8988T (cell line): ENCODE measurements at places on chromosomes 5 and 9.

DNA sequence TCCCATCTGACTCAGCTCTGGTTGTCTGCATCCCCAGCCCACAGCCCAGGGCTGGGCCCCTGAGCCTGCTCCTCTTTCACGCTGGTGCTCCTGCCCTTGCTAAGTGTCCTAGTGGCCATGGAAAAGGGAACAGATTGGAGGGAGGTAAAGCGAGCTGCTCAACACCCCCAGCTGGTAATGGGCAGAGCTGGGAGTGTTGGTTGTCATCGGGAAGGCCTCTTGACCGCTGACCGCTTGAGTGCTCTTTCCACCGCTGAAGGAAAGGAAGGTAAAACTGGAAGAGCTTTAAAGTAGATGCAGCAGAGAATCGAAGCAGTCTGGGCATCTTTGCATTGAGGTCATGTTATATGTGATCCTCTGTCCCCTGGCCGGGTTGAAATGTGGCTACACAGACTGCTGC, 60.2 kb downstream of the CRB2 start:
- DNase-seq: no peak

DNA sequence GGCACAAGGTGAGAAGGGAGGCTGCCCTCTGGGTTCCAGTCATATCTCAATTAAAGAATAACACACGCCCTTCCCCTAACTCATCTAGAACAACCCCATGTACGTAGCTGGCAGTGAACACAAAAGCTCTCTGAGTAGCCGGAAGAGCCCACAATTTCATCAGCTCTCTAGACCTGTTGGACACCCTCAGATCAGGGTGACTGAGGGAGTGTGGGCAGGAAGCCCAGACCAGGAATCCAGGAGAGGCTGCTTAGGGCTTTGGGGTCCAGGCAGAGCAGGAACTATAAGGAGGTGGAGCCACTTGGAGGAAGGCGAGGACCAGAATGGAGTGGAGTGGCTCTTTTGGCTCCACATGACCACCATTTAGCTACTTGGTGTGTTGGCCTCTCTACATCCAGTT, 237.4 kb downstream of the NR3C1 start:
- no peak for DNase-seq

- no peak for DNase-seq
Measured at GRCh38 chr9:72809586-72809985, 143.3 kb downstream of the ALDH1A1 start.

- DNase-seq: no peak
Measured at GRCh38 chr9:79430619-79431018, 141.1 kb upstream of the TLE4 start.

DNA sequence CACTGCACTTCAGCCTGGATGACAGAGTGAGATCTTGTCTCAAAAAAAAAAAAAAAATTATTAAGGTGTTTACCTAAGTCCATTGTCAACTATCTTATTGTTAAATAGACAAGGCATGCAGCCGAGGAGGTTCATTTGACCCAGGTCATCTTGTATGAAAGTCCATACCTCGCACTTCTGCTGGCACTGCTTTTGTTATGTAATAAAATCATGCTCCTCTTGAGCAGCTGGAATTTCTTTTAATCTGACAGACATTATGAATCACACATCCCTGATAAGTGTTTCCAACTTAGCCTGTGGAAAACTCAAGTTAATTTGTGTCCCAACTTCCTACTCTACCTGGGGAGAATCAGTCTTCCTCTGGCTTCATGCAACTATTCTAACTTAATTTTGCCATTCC, 315.6 kb upstream of the KLF4 start:
- DNase-seq: no peak

DNA sequence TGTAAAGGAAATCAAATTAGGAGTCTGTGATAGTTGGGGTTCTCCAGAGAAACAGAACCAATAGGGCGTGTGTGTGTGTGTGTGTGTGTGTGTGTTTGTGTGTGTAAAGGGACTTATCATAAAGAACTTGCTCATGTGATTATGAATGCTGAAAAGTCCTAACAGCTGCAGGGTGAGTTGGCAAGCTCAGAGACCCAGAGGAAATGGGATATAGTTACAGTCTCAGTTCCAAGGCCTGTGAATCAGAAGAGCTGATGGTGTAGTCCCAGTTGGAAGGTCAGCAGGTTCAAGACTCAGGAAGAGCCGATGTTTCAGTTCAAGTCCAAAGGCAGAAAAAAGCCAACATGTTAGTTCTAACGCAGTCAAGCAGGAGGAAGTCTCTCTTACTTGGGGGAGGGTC, 214.2 kb downstream of the ELAVL2 start:
- no peak for DNase-seq

GRCh38 chr9:126393876-126394275, 67.2 kb downstream of the MVB12B start:
- DNase-seq: no peak

DNA sequence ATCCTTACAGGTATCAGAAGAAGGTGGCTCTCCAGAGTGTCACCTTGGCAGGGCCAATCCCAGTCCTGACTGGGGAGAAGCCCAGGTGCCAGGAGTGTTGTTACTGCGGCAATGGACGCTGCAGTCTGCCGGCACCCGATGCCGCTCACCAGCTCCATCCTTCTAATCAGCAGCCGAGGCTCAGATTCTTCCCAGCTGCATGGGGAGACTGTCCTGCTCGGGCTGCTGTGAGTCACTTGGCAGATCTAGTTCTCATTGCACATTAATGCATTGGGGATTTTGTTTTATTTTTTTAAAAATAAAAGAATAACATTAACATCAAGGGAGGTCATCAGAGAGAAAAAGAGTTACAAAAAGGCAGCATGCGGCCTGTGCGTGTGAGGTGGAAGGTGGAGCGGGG, 115.8 kb downstream of the MTX3 start:
- DNase-seq: no peak

DNA sequence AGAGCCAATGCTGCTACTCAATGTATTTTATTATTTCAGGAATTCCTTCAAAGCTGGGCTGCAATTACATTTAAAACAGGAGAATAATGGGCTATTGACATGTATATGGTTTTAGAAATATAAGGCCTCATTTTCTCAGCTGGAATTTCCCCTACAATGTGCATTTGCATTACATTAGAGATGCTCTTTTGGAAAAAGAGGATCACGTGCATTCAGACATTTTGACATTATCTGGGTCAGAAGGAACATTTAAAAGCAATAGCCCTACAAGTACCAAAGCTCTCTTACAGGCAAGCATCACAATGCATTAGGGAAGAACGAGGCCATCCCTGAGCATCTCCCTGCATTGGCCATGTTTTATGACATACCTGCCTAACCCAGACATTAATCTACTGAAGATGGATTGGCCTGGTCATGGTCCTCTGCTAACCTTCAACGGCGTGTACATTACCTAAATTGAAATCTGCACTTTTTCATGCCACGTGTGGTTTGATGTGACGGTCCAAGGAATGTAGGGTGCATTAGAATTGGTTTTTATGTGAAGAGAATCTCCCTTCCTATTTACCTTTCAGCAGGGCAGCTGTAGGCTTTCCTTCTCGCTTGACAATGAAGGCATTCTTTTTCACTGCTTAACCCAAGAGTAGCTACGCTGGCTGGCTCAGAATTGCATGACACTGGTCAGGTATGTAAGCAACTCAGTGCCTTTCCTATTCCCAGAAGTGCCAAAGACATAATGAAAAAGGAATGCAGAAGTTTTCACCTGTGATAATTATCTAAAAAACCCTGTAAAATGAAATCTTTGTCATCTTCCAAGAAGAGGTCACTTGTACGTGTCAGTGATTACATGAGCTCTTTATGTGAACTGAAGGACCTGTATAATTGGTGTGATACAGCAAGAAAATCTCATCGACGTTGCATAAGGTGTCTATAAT, 212.3 kb upstream of the MPDZ start:
- DNase-seq: no peak

- no peak for DNase-seq
Measured at GRCh38 chr9:18824095-18824666, 208.8 kb downstream of the SAXO1 start.

- no peak for DNase-seq
Measured at GRCh38 chr5:125575891-125576505, 829.6 kb upstream of the ZNF608 start.

- no peak for DNase-seq
Measured at GRCh38 chr5:68012429-68012828, 203.1 kb upstream of the PIK3R1 start.

DNA sequence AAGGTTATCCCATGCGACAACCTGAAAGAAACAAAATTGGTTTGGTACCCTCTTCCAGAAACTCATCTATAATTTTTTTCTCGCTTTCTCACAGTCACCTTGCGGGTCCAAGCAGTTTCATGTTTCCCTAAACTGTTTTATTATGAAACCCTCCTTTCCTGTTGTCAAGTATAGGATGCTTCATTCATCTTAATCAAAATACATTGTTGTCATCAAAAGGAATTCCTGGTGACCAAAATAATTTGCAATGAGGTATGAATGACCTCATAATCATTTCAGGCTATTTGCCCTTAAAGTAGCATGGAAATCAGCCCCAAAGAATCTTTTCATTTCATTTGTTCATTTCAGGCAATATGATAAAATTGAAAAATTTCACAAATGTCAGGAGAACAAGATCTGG, 503.0 kb downstream of the SPATA31D1 start:
- no peak for DNase-seq

- DNase-seq: peak; percentile 63
Measured at GRCh38 chr9:136900988-136901515, 14.7 kb downstream of the TRAF2 start.

- no peak for DNase-seq
Measured at GRCh38 chr9:89740722-89741121, 135.9 kb downstream of the GADD45G start.

DNA sequence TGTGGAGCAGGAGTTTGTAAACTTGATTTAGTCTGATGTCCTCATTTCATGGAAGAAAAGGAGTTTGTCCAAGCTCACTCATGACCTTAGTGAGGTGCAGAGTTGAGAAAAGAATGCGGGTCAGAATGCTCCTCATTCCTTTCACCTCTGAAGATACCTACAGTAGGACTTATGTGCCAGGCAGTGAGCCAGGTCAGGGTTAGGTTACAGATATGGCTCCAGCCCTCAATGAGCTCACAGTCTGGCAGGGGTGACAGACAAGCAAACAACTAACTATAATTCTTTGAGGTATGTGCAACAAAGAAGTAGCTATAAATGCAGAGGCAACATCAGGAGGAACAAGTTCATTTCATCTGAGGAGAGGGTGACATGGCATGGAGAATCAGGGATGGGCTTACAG, 102.5 kb downstream of the SPATA31D1 start:
- no peak for DNase-seq

GRCh38 chr5:122954719-122955118, 81.8 kb downstream of the PPIC start:
- DNase-seq: no peak

- no peak for DNase-seq
Measured at GRCh38 chr9:135757356-135757755, 55.4 kb downstream of the KCNT1 start.

GRCh38 chr5:82295144-82295543, 17.0 kb upstream of the RPS23 start:
- no peak for DNase-seq

DNA sequence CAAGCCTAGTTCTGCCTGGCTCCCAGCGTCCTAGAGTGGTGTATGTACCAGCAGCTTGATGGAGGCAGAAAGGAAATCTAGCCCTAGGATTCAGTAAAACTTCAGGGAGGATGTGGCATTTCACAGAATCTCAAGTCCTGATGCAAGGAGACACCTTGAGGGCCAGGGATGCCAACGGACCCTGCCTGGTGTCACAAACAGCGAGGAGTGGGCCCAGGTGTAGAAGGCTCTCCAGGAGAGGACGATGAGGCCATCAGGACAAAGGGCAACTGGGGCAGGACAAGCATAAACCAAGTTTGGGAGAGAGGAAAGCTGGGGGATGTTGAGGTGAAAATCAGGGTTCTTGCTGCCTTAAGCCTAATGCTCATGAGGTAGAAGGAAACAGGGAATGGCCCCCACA, 82.1 kb upstream of the SLC25A51 start:
- DNase-seq: no peak

- DNase-seq: no peak
Measured at GRCh38 chr5:134995850-134996402, 28.2 kb downstream of the CATSPER3 start.

DNA sequence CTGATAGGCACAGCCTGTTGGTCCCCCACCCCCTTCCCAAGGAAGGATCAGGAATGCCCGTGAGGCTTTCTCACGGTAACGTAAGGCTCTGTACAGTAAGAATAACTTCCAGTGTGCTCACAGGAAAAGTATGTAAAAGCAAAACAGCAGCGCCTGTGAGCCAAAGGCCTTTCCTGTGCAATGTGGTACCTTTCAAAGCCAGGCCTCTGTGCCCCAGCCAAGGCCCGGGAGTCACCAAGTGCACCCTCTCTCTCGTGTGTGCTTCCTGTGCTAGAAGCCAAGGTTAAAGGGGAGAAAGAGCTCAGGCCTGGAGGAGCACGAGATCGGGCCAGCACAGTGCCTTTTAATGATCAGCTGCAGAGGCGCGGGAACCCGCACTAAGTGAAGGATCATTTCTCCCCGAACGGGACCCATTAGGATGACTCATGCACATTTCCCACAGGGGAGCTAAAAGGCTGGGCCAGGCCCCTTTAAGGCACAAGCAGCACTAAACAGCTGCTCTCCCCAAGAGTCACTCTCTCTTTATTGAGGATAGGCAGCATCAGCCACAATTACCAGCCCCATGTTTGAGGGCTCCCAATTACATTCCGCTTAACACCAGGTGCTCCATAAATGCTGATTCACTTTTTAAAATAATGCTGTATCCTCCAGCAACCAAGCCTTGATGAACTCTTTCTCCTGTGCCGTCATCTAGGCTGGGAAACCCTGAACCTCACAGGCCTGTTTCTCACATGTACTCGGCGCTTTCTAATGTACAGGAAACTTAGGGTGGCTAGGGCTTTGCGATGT, 42.8 kb downstream of the SHB start:
- DNase-seq: peak; percentile 54

GRCh38 chr9:12469084-12469483, 224.1 kb upstream of the TYRP1 start:
- DNase-seq: no peak

GRCh38 chr9:111566234-111566633, 33.2 kb downstream of the PTGR1 start:
- DNase-seq: no peak

- no peak for DNase-seq
Measured at GRCh38 chr5:178587763-178588611, 2.2 kb downstream of the COL23A1 start.

GRCh38 chr5:101103874-101104273, 200.8 kb upstream of the ST8SIA4 start:
- DNase-seq: no peak

DNA sequence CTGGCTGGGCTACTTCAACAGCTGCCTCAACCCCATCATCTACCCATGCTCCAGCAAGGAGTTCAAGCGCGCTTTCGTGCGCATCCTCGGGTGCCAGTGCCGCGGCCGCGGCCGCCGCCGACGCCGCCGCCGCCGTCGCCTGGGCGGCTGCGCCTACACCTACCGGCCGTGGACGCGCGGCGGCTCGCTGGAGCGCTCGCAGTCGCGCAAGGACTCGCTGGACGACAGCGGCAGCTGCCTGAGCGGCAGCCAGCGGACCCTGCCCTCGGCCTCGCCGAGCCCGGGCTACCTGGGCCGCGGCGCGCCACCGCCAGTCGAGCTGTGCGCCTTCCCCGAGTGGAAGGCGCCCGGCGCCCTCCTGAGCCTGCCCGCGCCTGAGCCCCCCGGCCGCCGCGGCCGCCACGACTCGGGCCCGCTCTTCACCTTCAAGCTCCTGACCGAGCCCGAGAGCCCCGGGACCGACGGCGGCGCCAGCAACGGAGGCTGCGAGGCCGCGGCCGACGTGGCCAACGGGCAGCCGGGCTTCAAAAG, 36.9 kb upstream of the TTC1 start:
- DNase-seq: no peak

- DNase-seq: no peak
Measured at GRCh38 chr9:134225816-134226215, 61.5 kb upstream of the RNU6ATAC start.
